ENCODE measurements at places on chromosomes 2 and 18.

DNA sequence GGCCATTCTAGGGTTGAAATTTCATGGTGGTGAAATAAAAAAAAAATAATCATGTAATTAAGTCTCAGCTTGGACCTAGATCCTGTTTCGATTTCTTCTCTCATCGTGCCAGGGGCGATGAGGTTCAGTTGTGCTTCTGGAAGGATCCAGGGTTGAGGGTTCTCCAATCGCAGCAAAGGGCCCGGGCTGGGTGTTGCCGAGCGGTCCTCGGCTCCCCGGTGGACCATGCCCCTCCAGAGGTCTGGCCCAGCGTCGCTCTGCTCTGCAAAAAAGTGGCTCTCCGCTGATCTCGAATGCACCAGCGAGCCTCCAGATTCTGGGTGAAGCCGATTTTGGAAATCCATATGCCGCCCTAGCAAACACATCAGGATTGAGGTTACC is 39.0 kb downstream of the EN1 start:
- no peak for DNase-seq

DNA sequence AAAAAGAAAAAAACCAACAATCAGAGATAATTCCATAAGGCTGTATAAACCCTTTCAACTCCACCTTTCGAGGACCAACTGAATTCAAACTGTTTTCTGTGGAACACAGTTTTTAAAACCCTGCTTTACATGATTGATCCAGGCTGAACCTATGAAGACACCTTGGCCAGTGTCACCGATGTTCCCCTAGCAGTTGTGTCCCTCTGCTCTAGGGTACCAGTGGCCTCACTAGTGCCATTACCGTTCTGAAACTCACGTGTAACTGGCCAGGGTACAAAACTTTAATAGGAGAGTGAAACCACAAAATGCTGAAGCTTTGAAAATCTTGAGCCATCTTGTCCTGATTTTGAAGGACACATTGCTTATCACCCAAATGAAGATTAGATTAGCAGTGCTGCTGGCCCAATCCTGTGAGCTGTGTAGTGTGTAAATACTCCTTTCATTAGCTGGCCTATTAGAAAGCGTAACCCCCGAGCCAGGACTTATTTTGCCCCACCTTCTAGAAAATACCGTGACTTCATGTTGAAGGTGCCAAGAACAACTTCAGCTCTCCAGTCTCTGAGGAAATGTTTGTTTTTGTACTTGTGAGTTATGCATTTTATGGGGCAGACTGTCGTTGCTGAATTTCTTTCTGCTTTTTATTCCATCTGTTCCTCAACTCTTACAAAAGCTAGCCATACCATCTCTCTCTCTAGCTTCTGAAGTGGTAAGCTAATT is 147.8 kb upstream of the MAP3K20 start:
- no peak for DNase-seq

DNA sequence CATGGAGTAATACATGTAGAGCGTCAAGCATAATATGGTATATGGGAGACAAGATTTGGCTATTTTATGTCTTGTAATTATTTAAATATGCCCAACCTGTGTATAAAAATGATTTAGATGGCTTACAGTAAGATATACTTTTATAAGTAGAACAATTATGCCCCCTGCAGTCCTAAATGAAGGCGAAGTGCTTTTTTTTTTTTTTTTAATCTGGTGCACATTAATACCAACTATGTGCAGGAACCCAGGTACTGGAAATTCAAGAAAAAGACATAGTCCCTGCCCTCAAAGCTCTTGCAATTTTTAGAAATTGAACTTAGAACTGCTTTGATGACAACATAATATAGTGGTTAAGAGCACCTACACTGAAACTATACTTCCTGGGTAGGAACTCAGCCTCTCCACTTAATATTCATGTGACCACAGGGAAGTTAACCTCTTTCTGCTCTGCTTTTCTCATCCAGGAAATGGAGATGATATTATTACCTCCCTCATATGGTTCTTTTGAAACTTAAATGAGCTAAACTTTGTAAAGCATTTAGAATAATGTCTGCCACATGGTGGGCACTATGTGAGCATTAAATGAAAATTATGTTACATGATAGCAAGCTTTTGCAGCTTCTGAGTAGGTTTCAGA is 38.1 kb downstream of the AFTPH start:
- peak; percentile 34 for DNase-seq

- DNase-seq, result no peak
Observed at GRCh38 chr2:14551069-14551468, 81.4 kb upstream of the LRATD1 start.

- DNase-seq, result peak; percentile 51
Observed at GRCh38 chr2:43542285-43542933, 53.4 kb downstream of the THADA start.

DNA sequence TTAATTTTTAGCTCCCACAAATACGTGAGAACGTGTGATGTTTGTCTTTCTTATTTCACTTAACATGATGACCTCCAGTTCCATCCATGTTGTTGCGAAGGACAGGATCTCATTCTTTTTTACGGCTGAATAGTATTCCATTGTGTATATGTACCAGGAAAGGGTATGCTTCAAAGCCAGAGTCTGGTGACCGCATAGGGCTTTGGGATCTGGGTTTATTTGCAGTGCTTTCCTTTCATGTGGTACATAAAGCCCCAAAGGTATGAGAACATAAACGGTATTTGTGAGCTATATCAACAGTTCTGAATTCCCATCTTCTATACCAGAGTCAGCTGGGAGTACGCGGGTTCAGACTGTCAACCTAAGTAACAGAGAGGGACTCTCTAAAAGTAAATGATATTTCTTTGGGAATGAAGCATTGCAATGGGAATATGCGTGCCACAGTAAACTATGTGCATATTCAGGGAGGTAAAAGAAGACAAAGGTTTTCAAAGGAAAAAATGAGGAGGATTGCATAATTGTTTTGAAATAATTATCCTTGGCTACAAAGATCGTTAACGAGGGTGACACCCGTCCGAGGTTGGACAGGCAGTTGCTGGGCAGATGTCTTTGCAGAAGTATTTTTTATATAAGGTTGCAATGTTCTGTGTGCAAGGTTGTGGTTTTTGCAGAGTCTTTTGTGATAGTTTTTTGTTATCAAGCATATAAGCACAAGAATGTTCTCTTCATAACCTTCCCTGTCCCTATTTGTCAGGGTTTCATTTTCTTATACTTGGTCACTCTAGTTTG is 24.4 kb downstream of the CRYGD start:
- DNase-seq, result no peak

DNA sequence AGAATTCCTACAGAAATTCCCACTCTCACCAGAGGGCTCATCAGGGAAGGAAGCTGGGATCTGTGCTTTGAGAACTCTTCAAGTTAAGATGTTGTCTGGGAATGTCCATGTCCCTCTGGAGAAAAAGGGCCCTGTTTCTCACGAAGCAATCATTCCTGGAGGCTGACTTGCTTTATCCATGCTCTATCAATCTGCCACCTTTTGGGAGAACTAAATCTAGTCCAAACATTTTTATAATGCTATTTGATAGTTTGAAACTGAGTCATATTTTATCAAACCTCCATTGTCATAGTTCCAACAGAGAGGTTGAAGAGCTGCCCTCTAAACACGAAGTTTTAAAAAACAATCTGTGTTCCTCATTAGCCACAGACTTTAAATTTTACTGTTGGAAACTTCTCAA is 219.2 kb downstream of the MTX2 start:
- DNase-seq, result no peak

GRCh38 chr2:142259356-142259755 is 128.5 kb upstream of the LRP1B start:
- no peak for DNase-seq

DNA sequence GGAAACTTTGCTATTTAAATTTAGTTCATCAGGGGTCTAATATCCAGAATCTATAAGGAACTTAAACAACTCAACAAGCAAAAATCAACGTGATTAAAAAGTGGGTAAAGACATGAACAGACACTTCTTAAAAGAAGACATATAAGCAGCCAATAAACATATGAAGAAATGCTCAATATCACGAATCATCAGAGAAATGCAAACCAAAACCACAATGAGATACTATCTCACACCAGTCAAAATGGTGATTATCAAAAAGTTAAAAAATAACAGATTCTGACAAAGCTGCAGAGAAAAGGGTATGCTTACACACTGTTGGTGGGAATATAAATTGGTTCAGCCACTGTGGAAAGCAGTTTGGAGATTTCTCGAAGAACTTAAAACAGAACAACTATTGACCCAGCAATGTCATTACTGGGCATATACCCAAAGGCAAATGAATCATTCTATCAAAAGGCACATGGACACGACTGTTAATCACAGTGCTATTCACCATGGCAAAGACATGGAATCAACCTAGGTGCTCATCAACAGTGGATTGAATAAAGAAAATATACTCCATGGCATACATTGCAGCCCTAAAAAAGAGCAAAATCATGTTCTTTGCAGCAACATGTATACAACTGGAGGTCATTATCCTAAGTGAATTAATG is 189.9 kb downstream of the SLC4A10 start:
- DNase-seq, result no peak

GRCh38 chr2:230976671-230977171 is 19.2 kb upstream of the SPATA3 start:
- DNase-seq, result no peak

GRCh38 chr2:6452702-6453481 is 412.8 kb downstream of the CMPK2 start:
- no peak for DNase-seq

- DNase-seq, result no peak
Observed at GRCh38 chr18:57081899-57082298, 65.0 kb upstream of the BOD1L2 start.

- no peak for DNase-seq
Observed at GRCh38 chr2:168210216-168210894, 37.0 kb downstream of the STK39 start.

Data from CD4-positive, alpha-beta T cell treated with Interleukin-4 for 4 hours (primary cell).